Gastroesophageal sphincter (tissue), 4 donors: ENCODE measurements at places on chromosomes 3 and 15. TPM values are rescaled to one million over a fixed set of nuclear protein-coding genes. Genes with fewer than 3 reads are reported as not detected.

GRCh38 chr15:61122647-61123375 lies 106.3 kb downstream of the RORA start:
- ATAC-seq, result no peak

DNA sequence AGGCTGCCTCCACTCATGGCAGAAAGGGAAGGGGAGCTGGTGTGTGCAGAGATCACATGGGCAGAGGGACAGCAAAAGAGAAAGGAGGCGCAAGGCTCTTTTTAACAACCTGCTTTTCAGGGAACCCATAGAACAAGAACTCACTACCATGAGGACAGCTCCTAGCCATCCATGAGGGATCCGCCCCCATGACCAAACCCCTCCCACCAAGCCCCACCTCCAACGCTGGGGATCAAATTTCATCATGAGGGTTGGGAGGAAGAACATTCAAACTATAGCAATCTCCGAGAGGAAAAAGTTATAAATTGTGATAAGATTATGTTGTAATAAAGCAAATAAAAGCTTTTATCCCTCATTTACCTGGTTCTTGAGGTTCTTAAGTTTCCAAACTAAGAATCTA lies 84.7 kb upstream of the LMCD1 start:
- no peak for ATAC-seq

DNA sequence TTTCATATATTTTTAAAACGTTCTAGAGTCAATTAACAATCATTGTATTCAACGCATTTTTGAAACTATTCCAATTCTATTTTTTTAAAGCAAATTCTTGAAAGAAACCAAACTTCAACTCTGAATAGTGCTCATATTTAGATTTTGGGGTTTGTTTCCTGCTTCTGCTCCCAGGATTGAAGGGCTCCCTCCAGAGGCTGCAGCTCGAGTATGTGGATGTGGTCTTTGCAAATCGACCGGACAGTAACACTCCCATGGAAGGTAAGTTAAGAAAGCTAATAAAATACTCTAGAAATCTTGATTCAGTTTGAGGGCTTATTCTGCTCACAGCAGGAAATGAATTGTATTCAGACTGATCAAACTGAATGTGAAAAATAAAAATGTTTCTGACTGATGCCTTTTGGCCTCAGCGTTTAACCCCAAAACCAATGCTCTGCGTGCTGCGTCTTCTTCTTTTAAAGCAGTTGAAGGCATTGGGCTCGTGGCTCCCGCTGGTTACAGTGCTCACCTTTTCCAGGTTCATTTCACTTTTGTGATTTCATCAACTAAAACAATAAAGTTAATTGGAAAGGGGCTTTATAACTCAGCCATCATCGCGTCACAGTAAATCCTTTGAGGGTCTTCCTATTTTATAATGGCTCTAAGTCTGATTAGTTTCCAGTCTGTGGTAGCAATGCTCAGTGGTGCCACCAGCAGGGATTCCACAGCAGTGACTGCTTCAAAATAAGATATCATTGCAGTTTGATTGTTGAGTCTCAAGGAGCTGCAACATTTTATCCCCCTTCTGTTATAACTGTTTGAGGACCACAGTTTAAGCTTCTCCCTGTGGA lies 80.1 kb downstream of the SSR3 start:
- ATAC-seq, result no peak

DNA sequence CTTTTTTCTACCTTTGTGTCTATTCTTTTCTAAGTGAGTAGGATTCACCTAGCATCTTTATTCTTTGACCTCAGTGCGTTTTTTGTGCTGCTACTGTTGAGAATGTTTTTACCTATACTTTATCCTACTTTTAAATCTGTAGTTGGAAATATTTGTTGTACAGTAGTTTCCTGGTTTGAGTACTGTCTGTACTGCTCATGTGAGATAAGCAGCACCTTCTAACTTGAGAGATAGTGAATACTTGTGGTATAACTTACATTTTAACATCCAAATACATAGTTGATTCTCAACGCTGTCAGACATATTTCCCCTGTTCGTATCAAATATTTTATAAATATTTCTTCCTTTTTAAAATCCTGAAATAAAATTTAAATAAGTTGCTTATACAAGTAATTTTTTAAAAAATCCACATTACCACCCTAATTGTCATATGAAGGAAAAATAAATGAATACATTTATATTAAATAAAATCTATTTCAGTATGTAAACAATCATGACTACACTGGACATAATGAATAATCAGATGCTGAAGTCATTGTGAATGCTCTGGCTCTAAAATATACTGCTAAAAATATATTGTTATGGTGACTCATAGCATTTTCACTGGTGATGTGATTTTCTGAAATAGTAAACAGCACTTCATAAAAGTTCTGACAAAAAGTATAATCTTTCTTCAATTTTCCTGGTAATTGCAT lies 17.4 kb downstream of the ATP11B start:
- ATAC-seq, result no peak

DNA sequence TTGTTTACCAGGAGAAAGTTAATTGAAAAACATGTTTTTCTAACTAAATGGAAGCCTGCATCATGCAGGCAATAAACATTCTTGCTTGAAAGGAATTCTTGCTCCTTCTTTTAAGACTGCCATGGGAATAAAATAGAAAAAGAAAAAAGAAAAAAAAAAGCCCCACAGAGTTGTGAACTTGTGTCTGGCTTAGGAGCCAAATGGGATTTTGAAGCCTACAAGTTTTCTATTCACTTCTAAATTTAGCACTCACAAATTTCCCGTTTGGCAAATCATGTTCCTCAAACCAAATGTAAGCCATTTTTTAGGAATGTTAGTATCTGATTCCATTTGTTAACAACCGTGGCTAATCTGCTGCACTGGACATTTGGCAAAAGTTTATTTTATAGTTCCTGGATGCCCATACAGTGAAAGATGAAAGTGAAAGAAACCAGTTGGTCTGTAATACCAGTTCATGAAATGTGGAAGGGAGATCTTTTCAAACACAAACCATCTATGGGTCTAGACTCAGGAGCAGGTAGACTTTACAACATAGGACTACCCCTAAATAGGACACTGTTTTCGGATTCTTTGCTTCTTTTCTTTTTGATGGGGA lies 133.8 kb upstream of the GMNC start:
- ATAC-seq, result no peak

DNA sequence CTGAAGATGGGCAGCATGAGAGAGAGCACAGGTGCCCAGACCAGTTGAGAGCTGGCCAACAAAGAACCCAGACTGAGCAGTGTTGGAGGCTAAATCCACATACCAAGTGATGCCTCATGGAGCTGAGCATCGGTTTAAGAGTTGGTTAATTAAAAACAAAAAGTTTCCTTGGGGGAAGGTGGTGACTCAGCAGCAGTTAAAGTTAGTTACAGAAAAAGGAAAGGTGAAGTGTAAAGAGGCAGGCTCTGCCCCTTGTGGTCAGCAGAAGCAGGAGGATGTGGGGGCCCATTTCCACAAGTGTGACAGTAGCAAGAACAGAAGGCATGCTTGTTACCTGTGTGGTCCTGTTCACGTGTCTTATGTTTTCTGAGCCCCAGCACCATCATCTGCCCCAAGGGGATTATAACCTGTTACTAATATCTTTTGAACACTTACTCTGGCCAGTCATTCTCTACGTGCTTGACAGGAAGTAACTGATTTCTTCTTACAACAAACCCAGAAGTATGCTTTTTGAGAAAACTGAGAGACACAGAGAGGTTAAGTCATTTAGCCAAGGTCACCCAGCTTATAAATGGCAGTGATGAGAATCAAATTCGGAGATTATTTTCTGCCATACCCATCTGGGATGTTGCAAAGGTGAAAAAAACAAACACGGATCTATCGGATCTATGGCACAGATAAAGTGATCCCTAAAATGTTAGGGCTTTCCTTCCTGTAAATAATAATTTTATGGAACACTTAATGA lies 91.0 kb downstream of the EPHB1 start:
- ATAC-seq, result no peak

DNA sequence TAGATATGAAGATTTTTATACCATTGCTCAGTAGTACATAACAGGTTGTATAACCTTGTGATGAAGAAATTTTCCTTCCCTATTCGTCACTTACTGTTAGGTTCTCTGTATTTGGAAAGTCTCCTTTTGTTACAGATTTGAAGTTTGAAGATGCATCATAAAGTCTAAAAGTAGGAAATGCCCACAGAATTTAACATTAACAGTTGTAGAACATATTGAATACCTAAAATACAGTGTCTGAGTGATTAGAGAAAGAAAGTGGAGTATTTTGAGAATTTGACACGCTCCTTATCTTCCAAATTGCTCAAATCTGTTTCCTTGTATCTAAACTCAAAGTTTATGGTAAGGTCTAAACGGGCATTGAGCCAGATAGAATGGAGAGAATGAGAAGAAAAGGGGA lies 111.3 kb downstream of the MBNL1 start:
- ATAC-seq, result no peak

DNA sequence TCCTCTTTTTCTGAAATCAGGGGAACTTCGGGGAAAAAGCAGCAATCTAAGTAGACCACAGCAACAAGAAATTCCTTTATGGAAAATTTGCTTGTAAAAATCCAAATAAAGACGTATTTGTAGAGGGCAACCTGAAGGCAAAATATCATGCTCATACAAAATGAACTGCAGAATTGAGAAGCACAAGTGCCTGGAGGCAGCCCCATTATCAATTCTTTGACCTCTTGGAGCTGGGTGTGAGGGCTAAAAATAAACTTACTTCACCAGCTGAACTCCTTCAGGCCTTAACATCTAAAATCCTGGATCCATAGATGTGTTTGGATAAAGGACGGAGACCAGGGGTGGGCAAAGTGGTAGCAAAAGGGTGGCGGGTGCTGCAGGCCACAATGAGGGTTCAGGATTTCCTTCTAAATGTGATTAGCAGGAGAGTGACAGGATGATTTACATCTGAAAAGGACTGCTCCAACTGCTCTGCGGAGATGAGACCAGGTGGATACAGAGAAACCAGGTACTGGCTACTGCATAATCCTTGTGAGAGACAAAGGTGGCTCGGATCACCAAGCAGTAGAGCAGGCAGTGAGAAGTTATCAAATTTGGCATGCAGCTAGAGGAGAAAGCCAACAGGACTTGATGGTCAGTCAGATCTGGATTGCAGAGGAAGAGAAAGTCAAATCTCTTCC lies 81.7 kb upstream of the TJP1 start:
- no peak for ATAC-seq

GRCh38 chr3:95705786-95706418 lies 1108.5 kb upstream of the EPHA6 start:
- ATAC-seq, result no peak

- no peak for ATAC-seq
Measured at GRCh38 chr3:4672725-4673275, 179.7 kb downstream of the ITPR1 start.

DNA sequence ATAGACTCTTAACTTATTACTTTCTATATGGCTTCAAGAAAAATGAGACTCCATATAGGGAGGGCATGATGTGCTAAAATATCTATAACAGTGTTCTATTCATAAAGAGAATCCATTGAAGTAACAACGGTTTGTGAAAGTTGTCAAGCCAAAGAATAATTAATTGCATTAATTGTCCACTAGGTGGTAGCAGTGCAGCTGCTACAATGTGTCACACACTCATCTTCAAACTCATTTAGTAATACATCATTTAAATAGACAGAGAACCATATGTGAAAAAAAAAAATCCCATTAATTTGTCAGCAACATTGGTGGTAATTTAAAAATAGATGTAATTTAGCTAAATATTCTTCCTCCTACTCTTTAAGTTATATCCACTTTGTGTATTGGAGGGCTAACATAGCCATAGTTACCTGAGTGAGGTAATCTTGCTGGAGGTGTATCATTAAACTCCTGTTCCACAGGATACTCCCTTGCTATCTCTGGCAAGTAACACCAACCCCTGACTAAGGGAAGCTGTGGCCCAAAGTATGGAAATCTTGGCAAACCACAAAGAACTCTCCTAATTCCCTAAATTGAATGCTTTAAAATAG lies 3.7 kb upstream of the CPA3 start:
- ATAC-seq, result no peak

DNA sequence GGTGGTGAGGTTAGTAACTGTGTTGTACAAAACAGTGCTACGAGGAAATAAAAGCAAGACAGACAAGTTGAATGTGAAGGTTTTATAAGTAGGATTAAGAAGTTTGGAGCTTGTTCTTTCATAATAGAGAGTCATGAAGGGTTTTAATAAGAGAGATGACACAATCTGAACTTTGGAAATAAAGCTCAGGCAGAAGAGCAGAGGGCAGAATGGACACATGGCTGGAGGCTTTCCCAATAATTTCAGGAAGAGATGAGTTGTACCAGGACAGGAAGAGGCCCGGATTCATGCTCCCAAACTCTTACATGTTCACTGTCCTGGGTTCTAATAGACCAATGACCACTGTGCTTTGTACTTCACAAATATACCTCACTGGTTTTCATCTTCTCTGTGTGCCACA lies 194.8 kb downstream of the SLC9A9 start:
- ATAC-seq, result no peak

DNA sequence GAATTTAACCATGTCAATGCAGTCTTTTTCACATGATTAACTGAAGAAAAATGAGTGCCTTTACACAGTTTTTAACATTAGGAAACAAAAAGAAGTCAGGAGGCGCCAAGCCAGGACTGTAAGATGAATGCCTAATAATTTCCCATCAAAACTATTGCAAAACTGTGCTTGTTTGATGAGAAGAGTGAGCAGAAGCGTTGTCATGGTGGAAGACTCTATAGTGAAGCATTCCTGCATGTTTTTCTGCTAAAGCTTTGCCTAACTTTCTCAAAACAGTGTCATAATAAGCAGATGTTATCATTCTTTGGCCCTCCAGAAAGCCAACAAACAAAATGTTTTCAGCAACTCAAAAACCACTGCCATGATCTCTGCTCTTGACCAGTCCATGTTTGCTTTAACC lies 156.8 kb upstream of the CDIN1 start:
- ATAC-seq, result no peak

- no peak for ATAC-seq
Measured at GRCh38 chr3:63814237-63814636, 4.9 kb upstream of the C3orf49 start.

DNA sequence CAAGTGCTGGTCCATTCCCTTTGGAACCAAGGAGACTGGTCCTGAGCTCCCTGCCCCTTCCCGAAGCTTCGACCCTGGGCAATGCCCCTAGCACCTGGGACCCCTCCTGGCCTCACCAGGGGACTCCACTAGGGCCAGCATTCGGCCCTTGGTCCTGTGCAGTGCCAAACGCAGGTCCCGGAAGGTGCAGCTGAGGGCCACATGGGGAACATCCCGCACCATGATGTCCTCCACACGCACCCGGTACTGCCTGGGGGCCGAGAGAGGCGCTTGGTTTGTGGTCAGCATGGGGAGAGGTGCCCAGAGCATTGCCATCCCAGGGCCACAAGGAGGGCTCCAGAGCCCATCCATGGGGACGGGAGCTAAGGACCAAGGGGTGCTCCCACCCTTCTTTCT lies 7.9 kb downstream of the CLCN2 start:
- no peak for ATAC-seq

Gene CDHR4
- 0.40 TPM for total RNA-seq

Gene GCNT3
- not detected for total RNA-seq

Gene ZNF620
- total RNA-seq, result 7.0 TPM

Gene ANKUB1
- not detected for total RNA-seq
